ENCODE measurements at places on chromosomes 4 and X. TPM values are rescaled to one million over a fixed set of nuclear protein-coding genes. Genes with fewer than 3 reads are reported as not detected.
A peak's percentile ranks its signal among the peaks of the same experiment; 100 is the strongest.

Gene RTL3
- total RNA-seq = not detected

Gene SNCA
- 63.6 TPM for total RNA-seq

Gene CDKL5
- total RNA-seq = 15.3 TPM

Gene PGAM4
- total RNA-seq = not detected

Gene PRKX
- 18.4 TPM for total RNA-seq

Gene GABRB1
- total RNA-seq = 11.7 TPM

Gene CXorf49
- 0.88 TPM for total RNA-seq

Gene MCUB
- 18.0 TPM for total RNA-seq

Gene SYP
- 192 TPM for total RNA-seq

DNA sequence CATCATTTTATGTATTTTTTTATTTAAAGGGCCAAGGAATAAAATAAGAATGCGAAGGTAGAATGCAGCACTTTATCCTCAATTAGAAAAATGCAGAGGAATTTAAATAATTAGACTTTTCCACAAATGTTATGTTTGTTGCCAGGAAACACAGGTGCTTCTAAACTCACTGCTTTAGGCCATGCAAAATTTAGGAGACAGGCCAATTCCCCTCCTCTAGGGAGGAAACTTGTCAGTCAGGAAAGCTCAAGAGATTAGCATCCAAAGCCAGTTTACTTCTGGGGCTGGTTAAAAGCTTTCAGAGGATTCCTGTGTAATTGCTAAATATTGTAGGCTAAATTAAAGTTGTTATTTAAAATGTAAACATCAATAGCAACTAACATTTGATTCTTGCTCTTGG lies 124.5 kb downstream of the DMD start:
- H3K27me3 ChIP-seq = no peaks in the 10 kb centered on the region
- no peak overlapping the region for H3K27ac ChIP-seq

DNA sequence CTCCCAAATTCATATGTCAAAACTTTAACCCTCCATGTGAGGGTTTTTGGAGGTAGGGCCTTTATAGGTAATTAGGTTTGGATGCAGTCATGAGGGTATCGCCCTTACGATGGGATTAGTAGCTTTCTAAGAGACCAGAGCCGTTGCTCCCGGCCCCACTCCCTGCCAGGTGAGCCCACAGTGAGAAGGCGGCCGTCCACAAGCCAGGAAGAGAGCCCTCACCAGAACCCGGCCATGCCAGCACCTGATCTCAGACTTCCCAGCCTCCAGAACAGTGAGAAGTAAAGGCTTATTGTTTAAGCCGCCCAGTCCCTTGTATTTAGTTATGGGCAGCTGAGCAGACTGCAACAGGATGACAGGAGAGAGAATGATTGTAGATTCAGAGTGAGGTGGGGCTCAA lies 40.8 kb downstream of the DCTD start:
- peaks cover 56% of the 10 kb centered on the region for H3K4me1 ChIP-seq
- peaks cover 19% of the 10 kb centered on the region for H3K27me3 ChIP-seq
- no peaks in the 10 kb centered on the region for H3K36me3 ChIP-seq
- DNase-seq = no peak
- no peak overlapping the region for H3K4me3 ChIP-seq
- H3K27ac ChIP-seq = no peak overlapping the region

- no peaks in the 10 kb centered on the region for H3K4me1 ChIP-seq
- H3K36me3 ChIP-seq = no peaks in the 10 kb centered on the region
- no peak overlapping the region for H3K27ac ChIP-seq
- no peak overlapping the region for H3K4me3 ChIP-seq
- no peaks in the 10 kb centered on the region for H3K27me3 ChIP-seq
These were observed 177.5 kb downstream of the ANKRD50 start for GRCh38 chr4:124535003-124535402.

DNA sequence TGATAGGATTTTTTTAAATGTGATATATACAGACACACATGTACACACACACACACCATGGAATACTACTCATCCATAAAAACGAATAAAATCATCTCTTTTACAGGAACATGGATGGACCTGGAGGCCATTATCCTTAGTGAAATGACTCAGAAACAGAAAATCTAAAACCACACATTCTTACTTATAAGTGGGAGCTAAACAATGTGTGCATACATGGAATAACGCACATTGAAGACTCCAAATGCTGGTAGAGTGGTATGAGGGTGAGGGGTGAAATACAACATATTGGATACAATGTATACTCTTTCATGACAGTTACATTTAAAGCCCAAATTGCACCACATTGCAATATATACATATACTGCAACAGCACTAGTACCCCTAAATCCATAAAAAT lies 120.2 kb upstream of the ADGRL3 start:
- no peaks in the 10 kb centered on the region for H3K4me1 ChIP-seq
- no peak overlapping the region for H3K27ac ChIP-seq
- H3K4me3 ChIP-seq = no peak overlapping the region
- H3K27me3 ChIP-seq = no peaks in the 10 kb centered on the region
- H3K36me3 ChIP-seq = no peaks in the 10 kb centered on the region

DNA sequence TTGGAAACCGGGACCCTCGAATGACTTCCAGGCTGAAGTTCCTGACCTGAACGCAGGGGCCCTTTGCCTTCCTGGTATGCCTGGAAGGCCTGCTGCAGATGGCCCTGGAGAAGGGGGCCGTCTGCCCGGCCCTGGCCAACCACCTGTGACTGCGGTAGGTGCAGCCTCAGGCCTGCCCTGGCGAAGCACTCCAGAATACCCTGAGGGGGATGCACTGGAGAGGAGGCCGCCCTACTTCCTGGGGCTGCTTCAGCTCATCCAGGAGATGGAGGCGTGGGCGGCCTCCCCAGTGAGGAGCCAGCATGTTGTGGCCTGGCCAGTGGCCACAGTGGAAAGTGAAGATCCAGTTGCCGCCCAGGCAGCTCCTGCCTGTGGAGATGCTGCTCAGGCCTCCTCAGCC lies 26.4 kb upstream of the PNMA3 start:
- no peak overlapping the region for H3K4me3 ChIP-seq
- no peak for DNase-seq
- peaks cover 9% of the 10 kb centered on the region for H3K4me1 ChIP-seq

DNA sequence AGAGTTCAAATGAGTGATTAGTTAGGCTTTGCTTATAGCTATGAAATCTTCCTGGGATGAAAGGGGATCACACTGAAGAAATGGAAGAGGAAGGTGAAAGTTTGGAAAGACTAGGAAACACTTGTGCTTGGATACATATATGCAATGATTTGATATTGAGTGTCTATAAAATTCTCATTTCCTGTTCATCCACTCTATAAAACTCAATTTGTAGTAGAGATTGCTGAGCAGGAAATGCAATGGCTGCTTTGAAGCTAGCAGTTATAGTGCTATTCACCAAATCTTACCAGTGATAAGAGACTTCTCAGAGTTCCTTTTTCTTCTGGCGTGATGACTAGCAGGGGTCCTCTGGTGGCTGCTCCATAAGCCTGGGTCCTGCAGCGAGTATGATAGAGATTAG lies 128.1 kb upstream of the HPF1 start:
- H3K36me3 ChIP-seq = no peaks in the 10 kb centered on the region
- no peak overlapping the region for H3K4me3 ChIP-seq
- H3K4me1 ChIP-seq = no peaks in the 10 kb centered on the region
- no peak overlapping the region for H3K27ac ChIP-seq

GRCh38 chr4:170666909-170667308 lies 577.2 kb upstream of the AADAT start:
- H3K36me3 ChIP-seq = no peaks in the 10 kb centered on the region
- H3K4me1 ChIP-seq = no peaks in the 10 kb centered on the region
- no peak overlapping the region for H3K4me3 ChIP-seq
- H3K27ac ChIP-seq = no peak overlapping the region
- no peaks in the 10 kb centered on the region for H3K27me3 ChIP-seq

GRCh38 chr4:80185787-80186548 lies 11.3 kb upstream of the PRDM8 start:
- peak overlapping the region; percentile 68 for H3K4me3 ChIP-seq
- peak overlapping the region; percentile 74 for H3K27ac ChIP-seq
- no peak for DNase-seq
- peaks cover 58% of the 10 kb centered on the region for H3K4me1 ChIP-seq

- peaks cover 14% of the 10 kb centered on the region for H3K4me1 ChIP-seq
- DNase-seq = no peak
- no peak overlapping the region for H3K4me3 ChIP-seq
- H3K27me3 ChIP-seq = no peaks in the 10 kb centered on the region
- no peaks in the 10 kb centered on the region for H3K36me3 ChIP-seq
These were observed 103.0 kb upstream of the MAML3 start for GRCh38 chr4:140256941-140257340.

- no peaks in the 10 kb centered on the region for H3K36me3 ChIP-seq
- H3K4me3 ChIP-seq = no peak overlapping the region
- DNase-seq = peak; percentile 4
These were observed 18.0 kb downstream of the FAM9A start for GRCh38 chrX:8783097-8783713.

DNA sequence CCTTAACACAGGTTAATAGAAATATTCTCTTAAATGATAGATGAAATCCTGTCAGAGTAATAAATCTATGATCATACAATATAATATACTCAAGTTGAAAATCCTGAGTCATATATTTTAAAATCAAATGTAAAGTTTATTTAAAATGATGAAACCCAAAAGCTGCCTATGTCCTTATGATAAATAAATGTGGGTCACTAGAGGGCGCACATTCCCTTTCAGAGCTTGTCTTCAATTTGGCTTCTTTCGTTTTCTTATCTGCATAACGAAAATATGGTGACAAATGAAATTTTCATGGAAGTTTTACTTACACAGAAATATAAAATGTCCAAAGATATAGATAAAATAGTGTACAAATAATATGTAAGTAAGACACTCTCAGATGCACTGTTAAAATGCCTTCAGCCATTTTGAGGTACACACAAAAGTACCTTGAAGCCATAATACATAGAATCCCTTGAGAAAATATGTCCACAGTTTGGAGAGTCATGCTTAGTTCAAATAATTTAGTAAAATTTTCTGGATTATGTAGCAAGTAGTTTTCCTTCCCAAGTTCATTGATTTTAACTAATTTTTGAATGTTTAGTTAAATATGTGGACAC lies 680.4 kb downstream of the DMD start:
- peak; percentile 28 for DNase-seq
- no peaks in the 10 kb centered on the region for H3K27me3 ChIP-seq

DNA sequence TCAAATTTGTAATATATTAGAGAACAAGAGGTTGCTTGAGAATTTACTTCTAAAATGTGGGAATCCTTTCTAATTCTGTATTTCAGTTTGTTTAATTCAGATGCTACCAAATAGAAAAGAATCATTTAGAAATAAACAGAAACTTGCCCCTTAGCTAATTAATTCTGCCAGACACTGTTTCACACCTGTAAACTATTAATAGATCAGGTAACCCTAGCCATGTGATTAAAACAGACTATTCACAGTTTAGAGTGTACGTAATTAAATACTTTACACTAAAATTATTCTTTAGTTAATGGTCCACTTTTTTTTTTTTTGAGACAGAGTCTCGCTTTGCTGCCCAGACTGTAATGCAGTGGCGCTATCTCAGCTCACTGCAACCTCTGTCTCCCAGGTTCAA lies 124.0 kb downstream of the PTPN13 start:
- H3K4me1 ChIP-seq = no peaks in the 10 kb centered on the region
- no peak overlapping the region for H3K4me3 ChIP-seq
- H3K27ac ChIP-seq = no peak overlapping the region
- H3K36me3 ChIP-seq = peaks cover 4% of the 10 kb centered on the region

GRCh38 chrX:112738347-112739033 lies 58.8 kb upstream of the LHFPL1 start:
- no peak for DNase-seq
- no peaks in the 10 kb centered on the region for H3K36me3 ChIP-seq
- no peaks in the 10 kb centered on the region for H3K4me1 ChIP-seq
- peaks cover 13% of the 10 kb centered on the region for H3K27me3 ChIP-seq
- H3K27ac ChIP-seq = no peak overlapping the region

- no peaks in the 10 kb centered on the region for H3K4me1 ChIP-seq
- H3K27ac ChIP-seq = no peak overlapping the region
- H3K27me3 ChIP-seq = no peaks in the 10 kb centered on the region
- H3K4me3 ChIP-seq = no peak overlapping the region
- H3K36me3 ChIP-seq = no peaks in the 10 kb centered on the region
- no peak for DNase-seq
These were observed 20.5 kb downstream of the PDLIM5 start for GRCh38 chr4:94472056-94472826.
